ENCODE measurements at places on chromosomes 12 and 14. TPM values are rescaled to one million over a fixed set of nuclear protein-coding genes. Genes with fewer than 3 reads are reported as not detected.

The CRADD gene
- 11.3 TPM for polyA plus RNA-seq

The NKX2-1 gene
- not detected for polyA plus RNA-seq

The DHRS2 gene
- polyA plus RNA-seq: 102 TPM

The SOCS2 gene
- 40.0 TPM for polyA plus RNA-seq

The FLRT2 gene
- polyA plus RNA-seq: 279 TPM

The RGS6 gene
- polyA plus RNA-seq: 1.3 TPM

The P2RX4 gene
- 32.9 TPM for polyA plus RNA-seq

The CCDC196 gene
- 0.24 TPM for polyA plus RNA-seq

The PPP4R4 gene
- 0.16 TPM for polyA plus RNA-seq

The RILPL1 gene
- polyA plus RNA-seq: 16.1 TPM

The HAL gene
- polyA plus RNA-seq: 0.42 TPM

The PTPRO gene
- polyA plus RNA-seq: 246 TPM

The BCL2L2 gene
- polyA plus RNA-seq: 41.6 TPM

The RPS6KA5 gene
- 6.8 TPM for polyA plus RNA-seq

The IFI27L1 gene
- 24.5 TPM for polyA plus RNA-seq

The AKAP6 gene
- 2.8 TPM for polyA plus RNA-seq

The SIVA1 gene
- polyA plus RNA-seq: 49.7 TPM

The IPO8 gene
- 63.1 TPM for polyA plus RNA-seq

The TAS2R13 gene
- 0.08 TPM for polyA plus RNA-seq

The ADAM21 gene
- polyA plus RNA-seq: 0.27 TPM

All from right renal pelvis (tissue), 4 donors.